Uterus (tissue), 4 donors: ENCODE measurements at places on chromosomes 2 and 18.

DNA sequence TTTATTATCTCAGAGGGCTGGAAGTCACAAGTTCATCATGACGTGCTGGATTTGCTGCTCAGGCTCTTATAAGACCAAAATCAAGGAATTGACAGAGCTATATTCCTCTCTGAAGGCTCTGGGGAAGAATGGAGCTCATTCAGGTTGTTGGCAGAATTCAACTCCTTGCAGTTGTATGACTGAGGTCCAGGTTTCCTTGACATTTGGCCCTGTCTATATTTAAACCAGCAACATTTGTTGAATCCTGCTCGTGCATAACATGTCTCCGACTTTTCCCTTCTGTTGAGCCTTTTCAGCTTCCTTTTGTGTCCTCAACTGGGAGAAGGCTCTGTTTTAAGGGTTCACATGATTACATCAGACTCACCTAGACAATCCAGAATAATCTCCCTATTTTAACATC is 203.4 kb downstream of the PDE11A start:
- DNase-seq, result no peak

DNA sequence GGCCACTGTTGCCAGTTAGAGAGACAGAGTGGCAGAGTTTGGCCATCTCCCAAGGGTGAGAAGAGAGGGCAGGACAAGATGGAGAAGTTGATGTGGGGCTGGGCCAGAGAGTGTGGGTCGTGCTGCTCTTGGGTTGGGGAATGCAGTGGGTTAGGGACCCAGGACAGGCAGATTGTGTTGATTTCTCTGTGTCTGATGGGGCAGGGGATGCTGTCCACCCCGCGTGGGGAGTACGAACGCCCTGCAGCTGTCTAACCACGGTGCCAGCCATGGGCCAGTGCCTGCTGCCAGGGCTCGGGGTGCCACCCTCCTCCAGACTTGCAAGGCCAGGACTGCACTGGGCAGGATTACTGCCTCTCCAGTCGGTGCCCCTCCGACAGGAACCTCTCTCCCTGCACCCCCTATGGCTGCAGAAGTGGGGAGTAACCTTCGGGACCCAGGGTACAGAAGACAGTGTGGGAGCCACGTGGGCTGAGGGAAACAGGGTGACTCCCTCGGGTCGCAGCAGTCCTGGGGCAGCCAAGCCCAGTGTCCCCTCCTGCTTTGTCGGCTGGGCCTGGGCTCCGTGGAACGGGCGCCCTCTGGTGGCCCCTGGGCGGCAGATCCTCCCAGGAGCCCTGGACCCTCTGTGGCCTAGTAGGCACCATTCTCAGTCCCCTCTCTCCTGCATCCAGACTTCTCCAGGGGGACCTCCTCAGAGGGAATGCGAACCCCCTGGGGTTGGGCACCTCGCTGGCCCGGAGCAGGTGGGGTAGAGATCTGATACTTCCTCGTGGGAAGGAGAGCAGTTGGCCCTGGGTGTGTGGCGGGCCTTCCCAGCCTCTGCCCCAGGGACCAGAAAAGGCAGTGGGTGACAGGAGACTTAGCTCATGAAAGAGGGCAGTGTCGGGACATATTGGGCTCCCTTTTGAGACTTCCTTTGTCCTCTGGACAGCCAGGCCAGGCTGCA is 2.7 kb downstream of the GPC1 start:
- DNase-seq, result peak; percentile 51

- no peak for DNase-seq
Observed at GRCh38 chr2:31002537-31003150, 135.6 kb downstream of the GALNT14 start.

GRCh38 chr2:39409697-39410389 is 27.2 kb downstream of the MAP4K3 start:
- DNase-seq, result no peak

GRCh38 chr2:46187112-46187618 is 110.0 kb upstream of the EPAS1 start:
- peak; percentile 54 for DNase-seq

- DNase-seq, result no peak
Observed at GRCh38 chr2:118133916-118134315, 45.6 kb downstream of the INSIG2 start.

GRCh38 chr18:62264984-62265383 is 60.1 kb upstream of the TNFRSF11A start:
- DNase-seq, result no peak

DNA sequence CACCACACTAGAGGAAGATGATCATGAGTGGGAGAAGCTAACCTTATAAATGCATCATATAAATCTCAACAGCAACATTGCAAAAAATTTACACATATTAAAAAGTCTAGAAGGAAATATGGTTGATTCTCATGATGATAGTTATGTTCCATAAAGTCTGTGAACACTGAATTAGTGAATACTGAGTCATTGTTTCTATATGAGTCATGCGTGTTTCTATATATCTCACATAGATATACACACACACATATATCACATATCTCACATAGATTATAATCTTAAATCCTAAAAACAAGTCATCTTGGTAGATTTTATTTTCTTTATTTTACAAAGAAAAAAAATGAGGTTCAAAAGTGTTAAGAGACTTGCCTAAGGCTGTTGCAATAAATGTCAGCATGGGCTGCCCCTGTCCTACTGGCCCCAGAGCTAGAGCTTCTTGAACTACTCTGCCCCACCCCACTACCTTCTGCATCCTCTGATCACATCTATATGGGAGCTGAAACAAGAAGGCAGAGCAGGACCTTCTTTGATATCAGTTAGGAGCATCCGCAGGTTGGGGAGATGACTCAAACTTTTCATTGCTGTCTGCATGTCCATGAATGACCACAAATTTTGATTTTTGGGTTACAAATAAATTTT is 81.8 kb upstream of the ADAM23 start:
- DNase-seq, result no peak

- no peak for DNase-seq
Observed at GRCh38 chr2:9488583-9489547, 14.5 kb downstream of the IAH1 start.

GRCh38 chr2:168155046-168155445 is 92.3 kb downstream of the STK39 start:
- DNase-seq, result no peak

DNA sequence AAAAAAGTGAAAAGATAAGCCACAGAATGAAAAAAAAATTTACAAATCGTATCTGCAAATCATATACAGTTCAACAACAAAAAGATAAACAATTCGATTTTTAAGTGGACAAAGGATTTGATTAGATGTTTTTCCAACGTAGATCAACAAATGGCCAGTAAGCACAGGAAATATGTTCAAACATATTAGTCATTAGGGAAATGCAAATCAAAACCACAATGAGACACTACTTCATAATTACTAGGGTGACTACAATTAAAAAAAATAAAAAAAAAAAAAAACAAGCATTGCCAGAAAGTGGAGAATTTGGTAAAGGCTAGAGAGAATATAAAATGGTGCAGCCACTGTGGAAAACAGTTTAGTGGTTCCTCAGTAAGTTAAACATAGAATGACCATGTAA is 38.3 kb upstream of the RNU4ATAC start:
- DNase-seq, result no peak

- no peak for DNase-seq
Observed at GRCh38 chr2:198316852-198317396, 512.5 kb downstream of the PLCL1 start.

DNA sequence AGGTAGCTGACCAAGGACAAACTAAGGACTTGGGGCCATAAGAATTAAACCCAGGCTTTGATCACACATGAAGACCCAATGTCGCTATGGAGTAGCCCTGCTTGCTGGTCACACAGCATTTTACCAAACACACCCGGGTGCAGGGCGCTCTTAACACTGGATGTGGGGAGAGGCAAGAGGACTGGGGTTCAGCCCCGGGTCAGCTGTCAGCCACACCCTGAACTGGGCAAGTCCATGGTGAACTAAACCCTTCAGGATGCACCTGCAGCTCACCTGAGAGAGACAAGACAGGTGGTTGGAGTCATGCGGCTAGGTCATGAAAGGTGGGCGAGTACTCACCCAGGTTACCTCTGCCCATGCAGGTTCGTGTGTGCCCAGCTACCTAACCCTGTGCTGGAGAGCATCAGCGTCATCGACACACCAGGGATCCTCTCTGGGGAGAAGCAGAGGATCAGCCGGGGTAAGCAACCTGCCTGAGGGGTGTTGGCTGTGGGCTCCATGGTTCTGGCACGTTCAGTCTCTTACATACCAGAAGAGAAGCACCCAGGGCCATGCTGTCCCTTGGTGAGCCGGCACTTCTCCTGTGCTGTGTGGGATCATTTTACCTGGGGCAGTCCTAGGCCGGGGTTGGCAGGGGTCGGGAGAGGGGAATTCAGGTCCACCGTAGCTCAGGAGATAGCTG is 15.2 kb downstream of the EHD3 start:
- DNase-seq, result no peak

DNA sequence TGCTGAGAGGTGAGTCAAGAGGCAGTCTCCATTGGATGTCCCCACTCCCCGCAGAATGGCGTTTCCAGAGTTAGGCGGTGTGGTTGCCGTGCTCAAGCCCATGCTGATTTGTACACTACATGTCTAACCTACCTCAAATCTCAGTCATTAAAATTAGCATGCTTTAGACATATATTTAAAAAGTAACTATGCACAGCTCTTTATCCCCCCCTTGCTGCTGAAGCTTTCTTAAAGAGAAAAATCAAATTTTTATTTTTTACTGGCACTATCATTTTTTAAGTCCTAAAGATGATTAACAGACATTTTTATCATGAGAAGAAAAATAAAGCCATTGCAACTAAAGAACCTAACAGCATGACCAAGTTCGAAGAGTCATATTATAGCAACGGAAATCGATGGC is 42.9 kb downstream of the BOLA3 start:
- no peak for DNase-seq

- peak; percentile 6 for DNase-seq
Observed at GRCh38 chr2:119249855-119250717, 26.5 kb downstream of the STEAP3 start.

DNA sequence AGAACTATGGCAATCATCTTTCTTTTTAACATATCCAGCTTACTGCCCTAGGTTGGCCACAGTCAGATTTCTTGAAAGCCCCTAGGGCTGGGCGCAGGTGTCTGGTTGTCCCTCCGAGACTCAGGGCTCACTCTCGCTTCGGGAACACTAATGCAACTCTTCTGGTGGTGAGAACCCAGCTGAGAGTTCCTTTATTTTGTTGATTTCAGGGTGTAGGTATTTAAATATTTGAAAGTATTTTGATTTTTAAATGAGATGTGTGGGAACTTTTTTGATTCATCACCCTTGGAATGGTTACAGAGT is 40.7 kb downstream of the INPP4A start:
- no peak for DNase-seq

DNA sequence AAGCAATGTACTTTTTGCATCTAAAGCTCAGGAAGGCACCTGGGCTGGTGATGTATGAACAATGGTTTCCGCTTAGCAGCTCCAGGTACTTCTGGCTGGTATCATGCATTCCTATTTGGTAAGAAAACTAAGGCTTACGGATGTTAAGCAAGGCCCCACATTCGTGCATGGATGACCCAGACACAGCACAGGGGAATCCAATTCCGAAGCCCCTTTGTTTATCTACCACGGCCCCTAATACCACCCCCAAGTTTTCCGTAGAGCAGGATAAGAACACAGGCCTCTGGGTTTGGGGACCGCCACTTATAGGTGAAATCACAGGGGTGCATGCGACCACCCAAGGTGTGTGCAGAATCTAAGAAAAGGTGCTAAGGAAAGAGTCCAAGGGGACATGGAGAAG is 192.1 kb upstream of the ID2 start:
- DNase-seq, result no peak

DNA sequence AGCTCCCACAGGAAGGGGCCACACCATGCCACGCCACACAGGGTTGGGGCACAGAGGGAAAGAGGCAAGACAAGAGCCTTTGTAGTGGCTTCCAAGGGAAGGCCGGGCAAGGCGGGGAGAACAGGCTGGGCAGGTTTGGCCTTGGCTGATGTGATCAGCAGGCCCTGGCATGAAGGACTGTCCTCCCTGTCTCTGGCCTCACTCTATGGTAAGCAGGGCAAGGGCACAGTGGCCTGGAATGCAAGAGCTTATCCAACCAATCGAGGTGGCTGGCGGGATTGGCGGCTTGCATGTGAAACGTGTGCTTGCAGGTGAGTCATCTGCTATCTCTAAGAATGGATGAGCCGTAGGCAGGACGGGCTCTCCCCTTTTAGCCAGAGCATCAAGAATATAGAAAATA is 6.4 kb upstream of the ATP9B start:
- DNase-seq, result no peak

- no peak for DNase-seq
Observed at GRCh38 chr2:40410695-40411094, 41.2 kb downstream of the SLC8A1 start.

GRCh38 chr2:111688482-111688881 is 195.5 kb downstream of the ANAPC1 start:
- no peak for DNase-seq

GRCh38 chr2:98522854-98523253 is 78.2 kb downstream of the INPP4A start:
- DNase-seq, result no peak

- no peak for DNase-seq
Observed at GRCh38 chr2:179263015-179263414, 1.6 kb downstream of the SESTD1 start.

DNA sequence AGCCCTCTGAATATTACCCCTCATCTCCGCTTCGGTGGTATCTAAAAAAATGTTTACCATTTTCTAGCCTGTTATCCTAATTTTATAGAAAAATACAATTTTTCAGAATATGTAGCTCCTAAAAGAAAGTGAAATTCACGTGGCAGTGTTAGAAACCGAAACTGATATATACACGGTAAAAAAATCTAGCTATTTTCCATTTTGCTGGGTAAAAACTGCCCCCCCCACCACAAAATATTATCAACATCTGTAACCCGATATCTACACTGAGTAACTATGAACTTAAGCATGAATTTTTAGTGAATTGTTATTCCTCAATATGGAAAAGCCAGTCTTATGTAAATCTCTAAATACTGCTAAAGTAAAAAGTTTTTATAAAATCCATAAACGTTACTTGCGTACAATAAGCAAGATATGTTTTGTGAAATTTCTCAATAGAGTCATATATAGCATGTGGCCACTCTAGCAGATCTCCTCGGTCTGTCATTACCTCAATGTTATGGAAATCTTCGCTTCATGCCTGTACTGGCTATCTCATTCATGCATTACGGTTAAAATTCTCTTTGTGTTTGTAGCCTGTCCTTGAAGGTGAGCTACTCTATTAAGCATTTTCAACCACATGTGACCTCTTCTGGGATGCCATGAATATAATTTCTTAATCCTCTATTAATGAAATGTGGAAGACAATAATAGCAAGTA is 524.2 kb downstream of the TRIB2 start:
- DNase-seq, result no peak

- DNase-seq, result no peak
Observed at GRCh38 chr2:188623995-188624643, 332.4 kb downstream of the GULP1 start.

- no peak for DNase-seq
Observed at GRCh38 chr18:7904529-7904928, 337.4 kb downstream of the PTPRM start.

GRCh38 chr2:128442891-128443302 is 124.2 kb upstream of the HS6ST1 start:
- peak; percentile 9 for DNase-seq
